Right ventricle myocardium superior (tissue), 1 donor: ENCODE measurements at places on chromosomes 7 and 10.

GRCh38 chr7:131218727-131219128, 108.9 kb upstream of the MKLN1 start:
- no peak for DNase-seq

DNA sequence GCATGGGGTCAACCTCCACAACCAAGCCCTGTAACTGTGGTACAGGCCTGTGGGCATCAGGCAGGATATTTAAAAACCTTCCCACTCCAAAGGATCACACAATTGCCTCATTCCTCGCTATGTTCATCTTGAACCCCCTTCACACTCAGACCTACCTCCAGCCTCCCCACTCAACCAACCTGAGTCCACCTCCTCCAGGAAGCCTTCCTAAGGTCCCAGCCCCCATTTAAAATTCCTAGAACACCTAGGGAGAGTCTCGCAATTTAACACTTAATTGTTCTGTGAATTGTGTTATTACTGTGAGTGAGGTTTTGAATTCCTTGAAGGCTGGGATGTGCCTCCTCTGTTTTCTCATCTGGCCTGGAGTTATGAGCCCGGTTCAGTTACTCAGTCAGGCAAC, 93.1 kb upstream of the SMNDC1 start:
- no peak for DNase-seq

GRCh38 chr10:124671486-124672075, 72.6 kb downstream of the FAM53B start:
- DNase-seq = peak; percentile 71

- DNase-seq = no peak
Observed at GRCh38 chr10:68301790-68302502, 29.9 kb upstream of the HNRNPH3 start.

DNA sequence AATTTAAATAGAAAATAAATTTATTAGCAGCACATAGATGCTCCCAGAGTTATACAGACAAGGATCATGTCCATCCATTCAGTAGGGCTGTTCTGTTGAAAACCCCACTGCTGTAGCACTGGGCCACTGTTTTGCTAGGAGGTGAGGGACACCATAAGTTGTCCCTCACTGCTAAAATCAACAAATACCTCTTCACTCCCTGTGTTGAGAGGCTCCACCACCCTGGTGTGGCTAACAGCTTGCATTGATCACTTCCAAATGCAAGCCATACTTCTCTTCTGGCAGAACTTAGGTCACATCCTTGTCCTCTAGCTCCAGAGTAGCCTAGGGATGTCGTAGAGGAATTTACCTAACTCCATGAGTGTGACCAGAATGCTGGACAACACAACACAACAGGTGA, 55.4 kb downstream of the MDFIC start:
- DNase-seq = no peak

DNA sequence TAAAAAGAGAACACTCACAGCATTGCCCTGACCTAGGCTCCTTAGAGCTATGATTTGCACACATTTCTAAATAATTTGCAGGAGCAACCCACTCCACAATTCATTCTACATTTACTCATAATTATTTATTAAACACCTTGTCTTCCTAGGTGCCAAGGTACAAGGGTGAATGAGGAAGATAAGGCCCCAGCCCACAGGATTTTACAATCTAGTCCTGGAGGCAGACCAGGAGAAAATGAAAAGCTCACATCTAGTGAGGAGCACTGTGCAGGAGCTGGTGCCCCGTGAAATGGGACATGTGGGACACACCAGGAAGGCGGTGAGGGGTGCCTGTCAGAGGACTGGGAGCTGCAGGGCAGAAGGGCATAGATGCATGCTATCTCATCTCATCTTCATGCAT, 59.7 kb upstream of the LRRC18 start:
- no peak for DNase-seq

GRCh38 chr10:67696029-67696428, at the start of gene CTNNA3:
CTNNA3 (minus strand) TSS chr10:67696195.
- no peak for DNase-seq

GRCh38 chr10:43978091-43978490, 329.4 kb upstream of the ZNF32 start:
- DNase-seq = no peak

DNA sequence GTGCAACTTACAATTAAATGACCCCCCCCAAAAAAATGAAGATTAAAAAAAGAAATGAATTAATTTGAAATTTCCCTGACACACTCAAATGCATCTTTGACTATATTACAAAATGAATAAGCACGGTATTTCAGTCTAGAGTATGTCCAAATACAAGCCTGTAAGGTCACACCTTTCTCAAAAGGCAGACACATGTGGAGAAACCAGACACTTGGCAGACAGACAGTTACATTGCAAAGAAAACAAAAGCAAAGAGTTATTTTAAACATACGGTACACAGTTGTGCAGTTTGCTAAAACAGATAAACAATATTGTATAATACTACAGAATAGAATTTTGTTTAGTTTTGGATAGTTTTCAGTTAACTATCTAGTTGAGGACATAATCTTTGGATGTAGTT, 153.0 kb downstream of the ATE1 start:
- DNase-seq = no peak

DNA sequence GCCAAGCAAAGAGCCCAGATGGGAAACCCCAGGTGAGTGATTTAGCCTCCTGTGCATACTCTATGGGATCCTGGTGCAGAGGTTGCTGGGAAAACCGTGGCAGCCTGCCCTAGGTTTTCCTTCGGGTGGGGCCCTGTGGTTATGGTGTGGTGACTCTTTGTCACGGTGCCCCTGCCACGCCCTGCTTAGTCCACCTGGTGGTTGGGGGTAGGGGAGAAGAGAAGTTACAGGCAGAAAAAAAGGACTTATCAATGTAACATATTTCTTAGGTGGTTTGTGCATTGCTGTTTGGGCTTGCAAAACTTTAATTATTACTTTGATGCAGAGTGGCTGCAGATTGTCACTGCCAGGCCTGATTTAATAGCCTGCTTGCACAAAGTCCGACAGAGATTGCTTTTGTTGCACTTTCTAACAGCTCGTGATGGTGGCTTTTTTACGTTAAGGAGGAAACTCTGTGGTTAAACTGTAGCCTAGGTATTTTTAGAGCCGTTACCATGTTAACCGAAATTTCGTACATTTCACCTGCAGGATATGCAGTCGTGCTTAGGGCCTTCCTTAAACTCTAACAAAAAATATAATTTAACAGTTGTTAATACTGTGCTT, 197.4 kb downstream of the RNLS start:
- DNase-seq = peak; percentile 41

- peak; percentile 48 for DNase-seq
Observed at GRCh38 chr7:151131592-151132293, 35.8 kb downstream of the GBX1 start.

- no peak for DNase-seq
Observed at GRCh38 chr7:101164071-101164840, 1.1 kb downstream of the VGF start.

- peak; percentile 45 for DNase-seq
Observed at GRCh38 chr10:75404815-75405597, 3.4 kb upstream of the ZNF503 start.

- no peak for DNase-seq
Observed at GRCh38 chr10:56623064-56623463, 262.0 kb upstream of the ZWINT start.

DNA sequence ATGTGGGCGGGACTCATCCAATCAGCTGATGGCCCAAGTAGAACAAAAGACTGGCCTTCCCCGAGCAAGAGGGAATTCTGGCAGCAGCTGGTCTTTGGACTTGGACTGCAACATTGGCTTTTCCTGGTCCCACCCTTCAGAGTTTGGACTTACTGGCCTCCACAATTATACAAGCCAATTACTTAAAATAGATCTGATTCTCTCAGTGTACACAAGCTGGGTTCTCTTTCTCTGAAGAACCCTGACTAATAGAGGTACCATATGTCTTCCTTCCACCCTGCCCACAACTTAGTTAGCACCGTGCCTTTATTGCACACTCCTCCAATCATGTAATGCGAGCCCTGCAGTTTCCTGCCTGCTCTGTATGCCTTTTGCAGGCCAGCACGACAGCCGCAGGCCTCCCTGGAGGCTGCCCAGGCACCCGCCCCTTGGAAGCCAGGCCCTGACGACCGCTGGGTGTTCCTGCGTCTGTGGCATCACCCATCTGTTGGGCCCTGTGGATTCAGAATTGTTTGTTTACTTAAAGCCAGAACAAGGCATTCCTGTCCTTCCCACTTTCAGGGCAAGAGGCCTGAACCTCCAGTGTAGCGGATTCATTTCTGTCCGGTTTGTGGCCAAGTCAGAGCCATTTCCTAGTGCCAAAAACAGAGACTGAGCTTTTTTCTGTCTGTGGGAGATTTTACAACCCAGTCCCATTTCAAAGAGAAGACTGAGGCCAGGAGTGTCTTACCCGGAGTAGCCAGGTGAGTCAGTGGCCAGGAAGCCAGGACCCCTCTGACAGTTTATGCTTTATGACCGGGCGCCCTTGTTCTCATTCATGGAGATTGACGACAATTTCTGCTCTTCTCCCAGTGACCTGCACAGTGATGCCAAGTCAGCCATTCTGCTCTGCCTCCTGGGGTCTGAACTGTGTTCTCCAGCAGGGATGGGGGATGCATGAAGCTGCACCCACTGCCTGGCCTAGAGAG, 968 bp upstream of the INMT start:
- peak; percentile 88 for DNase-seq

DNA sequence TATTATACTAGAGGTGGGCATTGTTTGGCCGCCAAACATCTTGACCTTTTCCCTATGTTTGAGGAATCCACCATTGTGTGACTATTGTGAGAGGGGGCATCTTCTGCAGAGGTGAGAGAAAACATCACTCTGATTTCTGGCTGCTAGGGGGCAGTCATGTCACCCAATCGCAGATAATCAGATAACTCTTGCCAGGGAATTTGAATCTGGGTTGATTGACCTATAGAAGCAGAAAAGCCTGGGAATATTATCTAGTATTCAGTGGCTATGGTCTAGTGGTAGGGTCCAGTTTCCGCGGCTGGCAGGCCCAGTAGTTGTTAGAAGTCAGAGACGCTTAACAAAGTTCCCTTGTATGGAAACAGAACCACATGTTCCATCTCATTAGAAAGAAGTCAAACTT, 808.5 kb downstream of the PHTF2 start:
- DNase-seq = no peak

GRCh38 chr10:79375321-79376077, 28.2 kb downstream of the PPIF start:
- no peak for DNase-seq

DNA sequence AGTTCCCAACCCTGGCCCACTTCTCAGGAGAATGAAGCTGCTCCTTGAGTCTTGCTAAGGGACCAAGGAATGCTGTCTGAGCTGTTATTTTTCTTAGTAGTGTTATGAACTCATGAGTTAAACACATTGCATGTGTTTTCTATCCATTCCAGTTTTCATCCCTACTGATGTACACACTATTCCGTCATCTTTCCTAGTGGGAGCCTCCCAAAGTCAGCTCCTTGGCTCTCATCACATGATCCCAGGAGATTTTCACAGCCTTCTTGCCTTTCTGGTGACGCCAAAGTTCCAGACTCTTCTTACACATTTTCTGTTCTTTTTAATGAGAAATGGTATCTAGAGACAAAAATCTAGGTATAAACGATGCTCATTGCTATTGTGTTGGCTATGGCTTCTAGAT, 8.4 kb upstream of the C10orf71 start:
- no peak for DNase-seq

GRCh38 chr10:26488344-26488743, 50.2 kb downstream of the APBB1IP start:
- no peak for DNase-seq
